ENCODE measurements at places on chromosomes 12 and 14.
A peak's percentile ranks its signal among the peaks of the same experiment; 100 is the strongest.

- no peak for DNase-seq
These were observed 19.1 kb downstream of the BBOF1 start for GRCh38 chr14:74038020-74038859.

DNA sequence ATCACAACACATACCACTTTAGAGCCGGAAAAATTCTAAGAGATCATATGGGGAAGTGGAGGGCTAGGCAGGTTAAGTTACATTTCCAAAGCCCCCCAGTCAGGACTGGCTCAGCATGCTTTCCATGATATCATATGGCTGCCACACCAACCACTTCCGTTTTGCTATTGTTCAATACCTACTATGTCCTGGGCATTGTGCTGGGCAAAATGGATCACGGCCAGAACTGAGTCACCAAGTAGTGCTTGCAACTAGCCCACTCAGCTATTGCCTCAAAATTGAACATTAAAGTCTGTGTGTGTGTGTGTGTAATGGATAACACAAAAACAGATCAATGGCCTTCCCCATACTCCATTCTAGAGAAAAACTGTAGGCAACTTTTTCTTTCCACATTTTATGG, 22.7 kb downstream of the WIF1 start:
- DNase-seq, result no peak

DNA sequence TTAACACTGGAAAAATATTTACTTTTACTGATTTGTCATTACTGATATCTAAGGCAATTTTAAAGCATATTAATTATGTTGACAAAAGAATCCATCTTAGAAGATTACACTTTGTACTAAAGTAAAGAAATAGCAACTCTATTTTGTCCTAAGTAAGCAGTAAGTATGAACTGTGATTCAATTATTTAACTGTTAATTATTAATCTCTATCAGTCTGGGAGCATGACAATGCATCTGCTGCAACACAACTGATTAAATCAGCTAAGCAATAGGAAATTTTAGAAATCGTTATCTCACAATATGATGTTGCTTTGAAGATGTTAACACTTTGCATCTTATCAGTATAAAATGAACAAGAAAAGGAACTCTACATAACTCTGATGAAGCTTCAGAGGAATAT, 172.3 kb downstream of the DPY19L2 start:
- no peak for DNase-seq

DNA sequence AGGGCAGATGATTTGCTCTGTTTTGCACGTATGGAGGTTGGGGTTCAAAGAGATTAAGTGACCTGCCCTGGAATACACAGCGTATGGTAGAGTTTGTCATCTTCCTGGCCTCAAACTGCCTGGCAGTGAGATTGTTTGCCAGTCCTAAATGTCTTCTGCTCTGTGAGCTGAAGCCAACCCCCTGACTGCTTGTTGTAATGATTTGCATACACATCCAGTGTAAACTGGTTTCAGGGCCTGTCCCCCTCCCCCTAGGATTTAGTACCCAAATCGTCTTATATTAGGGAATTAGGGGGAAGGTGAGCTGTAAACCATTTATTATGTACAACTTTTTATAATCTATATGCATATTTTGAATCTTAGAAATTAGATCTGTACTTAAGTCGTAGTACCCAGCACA, 38.4 kb downstream of the AKAP3 start:
- DNase-seq, result no peak

GRCh38 chr12:57096748-57097553, 8.0 kb downstream of the NAB2 start:
- no peak for DNase-seq

DNA sequence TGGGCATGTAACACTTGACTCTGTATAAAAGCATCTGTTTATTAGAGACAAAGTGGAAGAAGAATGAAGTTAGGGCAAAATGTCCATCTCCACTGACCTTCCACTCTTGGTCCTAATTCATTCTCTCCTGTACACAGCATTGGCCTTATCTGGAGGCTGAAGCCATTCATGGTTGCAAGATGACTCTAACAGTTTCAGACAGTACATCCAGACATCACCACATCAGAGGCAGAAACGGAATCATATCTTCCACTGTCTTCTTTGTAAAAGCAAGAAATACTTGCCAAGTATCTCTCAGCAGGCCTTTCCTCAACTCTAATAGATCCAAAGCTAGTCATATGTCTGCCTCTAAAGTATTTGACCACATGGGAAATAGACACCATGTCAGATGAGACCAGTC, 41.1 kb downstream of the PTHLH start:
- no peak for DNase-seq

DNA sequence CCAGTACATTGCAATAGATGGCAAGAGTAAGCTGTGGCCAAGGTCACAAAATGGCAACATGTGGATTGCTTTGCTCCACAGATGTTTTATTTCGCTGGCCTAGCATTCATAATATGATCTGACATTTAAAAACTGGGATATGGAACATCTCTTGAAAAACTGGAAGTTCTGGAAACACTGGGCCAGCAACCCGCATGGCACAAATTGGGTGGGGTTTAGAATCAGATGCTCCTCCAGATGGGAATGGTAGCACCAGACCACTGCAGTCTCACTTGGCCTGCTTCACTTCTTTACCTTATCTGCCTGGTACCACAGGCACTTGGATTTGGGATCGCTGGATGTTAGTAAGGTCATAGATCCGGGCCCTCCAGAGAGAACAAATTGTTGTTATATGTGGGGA, 10.1 kb downstream of the ZC2HC1C start:
- DNase-seq, result no peak

- DNase-seq, result peak; percentile 45
These were observed 103.9 kb upstream of the MYL2 start for GRCh38 chr12:111024205-111024801.

DNA sequence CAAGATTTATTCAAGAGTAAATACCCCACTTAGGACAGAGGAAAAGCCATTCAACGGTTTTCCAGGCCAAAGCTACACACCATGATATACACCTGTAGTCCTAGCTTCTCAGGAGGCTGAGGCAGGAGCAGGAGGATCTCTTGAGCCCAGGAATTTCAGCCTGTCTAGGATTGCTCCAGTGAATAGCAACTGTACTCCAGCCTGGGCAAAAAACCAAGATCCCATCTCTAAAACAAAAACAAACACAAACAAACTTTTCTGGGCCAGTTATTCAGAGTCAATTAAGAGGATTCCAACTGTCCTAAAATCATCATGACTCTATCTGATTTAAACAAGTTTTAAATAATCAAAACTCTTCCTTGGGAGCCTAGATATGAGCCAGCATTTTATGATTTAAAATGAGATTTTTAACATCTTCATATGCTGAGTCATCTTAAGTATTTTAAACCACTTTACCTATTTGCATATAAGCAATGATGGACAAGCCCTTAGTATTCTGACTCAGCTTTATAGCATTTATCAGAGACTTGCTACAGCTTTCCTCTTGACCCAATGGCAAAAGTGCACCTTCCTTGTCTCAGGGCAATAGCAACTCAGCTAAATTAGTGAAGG, 77.1 kb downstream of the KCNMB4 start:
- DNase-seq, result no peak

DNA sequence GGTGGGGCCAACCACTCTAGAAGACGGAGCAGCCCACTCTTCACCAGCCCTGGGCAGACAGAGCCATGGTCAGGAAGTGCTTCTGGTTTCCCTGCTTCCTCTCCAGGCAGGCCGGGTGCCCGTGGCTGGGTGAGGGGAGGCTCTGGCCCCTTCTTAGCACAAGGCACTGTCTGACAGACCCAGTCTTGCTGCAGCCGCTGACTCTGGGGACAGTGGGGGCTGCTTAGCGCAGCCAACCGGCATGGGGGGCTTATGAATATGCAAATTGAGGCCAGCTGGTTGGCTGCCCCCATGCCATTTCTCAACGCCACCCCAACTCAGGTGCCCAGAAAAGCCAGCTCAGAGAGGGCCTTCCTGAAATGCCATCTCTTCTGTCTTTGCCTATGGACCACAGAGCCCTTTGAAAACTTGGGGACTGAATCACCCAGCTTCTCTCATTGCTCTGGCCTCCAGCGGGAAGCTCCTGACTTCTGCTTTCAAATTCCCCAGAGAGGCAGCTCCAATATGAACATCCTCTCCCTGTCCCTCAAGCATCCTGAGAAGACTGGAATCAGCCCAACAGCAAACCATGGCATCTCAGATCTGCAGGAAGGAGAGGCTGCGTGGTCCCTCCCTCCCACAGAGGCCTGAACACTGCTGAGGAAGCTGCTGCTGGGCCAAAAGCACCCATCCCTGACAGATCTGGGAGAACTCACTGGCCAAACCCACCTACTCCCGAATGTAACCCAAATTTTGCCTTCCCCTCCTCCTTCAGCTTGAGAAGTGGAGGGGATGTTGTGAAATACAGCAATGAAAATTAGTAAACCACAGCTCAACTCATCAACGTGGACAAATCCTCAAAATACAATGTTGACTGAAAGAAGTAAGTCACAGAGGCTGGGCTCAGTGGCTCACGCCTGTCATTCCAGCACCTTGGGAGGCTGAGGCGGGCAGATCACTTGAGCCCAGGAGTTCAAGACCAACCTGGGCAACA, at the start of gene PROX2:
PROX2 (minus strand) TSS at position 205 of the 973 bp plus-strand sequence. CDS start 12,311 bp downstream, outside the sequence.
- no peak for DNase-seq

GRCh38 chr14:78614593-78614992, 444.4 kb downstream of the NRXN3 start:
- no peak for DNase-seq

- DNase-seq, result no peak
These were observed 21.7 kb downstream of the AICDA start for GRCh38 chr12:8590842-8591545.

DNA sequence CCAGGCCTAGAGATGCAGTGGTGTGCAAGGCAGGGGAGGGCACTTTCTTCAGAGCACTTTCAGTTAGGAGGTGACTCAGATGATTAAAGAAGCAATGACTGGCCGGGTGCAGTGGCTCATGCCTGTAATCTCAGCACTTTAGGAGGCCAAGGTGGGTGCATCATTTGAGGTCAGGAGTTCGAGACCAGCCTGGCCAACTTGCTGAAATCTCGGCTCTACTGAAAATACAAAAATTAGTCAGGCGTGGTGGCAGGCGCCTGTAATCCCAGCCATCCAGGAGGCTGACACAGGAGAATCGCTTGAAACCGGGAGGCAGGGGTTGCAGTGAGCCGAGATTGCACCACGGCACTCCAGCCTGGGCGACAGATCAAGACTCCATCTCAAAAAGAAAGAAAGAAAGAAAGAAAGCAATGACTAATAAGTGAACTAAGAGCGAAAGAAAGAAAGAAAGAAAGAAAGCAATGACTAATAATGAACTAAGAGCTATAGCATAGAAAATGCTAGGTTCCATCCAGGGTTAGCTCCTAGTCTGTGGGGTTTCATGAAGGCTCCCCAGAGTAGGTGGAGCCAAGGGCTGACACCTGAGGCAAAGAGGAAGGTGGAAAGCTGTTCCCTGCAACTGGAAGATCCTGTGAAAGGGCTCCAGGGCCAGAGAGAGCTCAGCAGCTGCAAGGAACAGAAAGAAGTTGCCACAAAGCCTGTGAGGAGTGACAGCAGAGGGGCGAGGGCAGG, 334.5 kb downstream of the CACNA1C start:
- peak; percentile 39 for DNase-seq

- DNase-seq, result peak; percentile 14
These were observed 42.5 kb downstream of the MARK3 start for GRCh38 chr14:103427485-103428443.

GRCh38 chr12:112066566-112066965, 42.0 kb downstream of the NAA25 start:
- no peak for DNase-seq

DNA sequence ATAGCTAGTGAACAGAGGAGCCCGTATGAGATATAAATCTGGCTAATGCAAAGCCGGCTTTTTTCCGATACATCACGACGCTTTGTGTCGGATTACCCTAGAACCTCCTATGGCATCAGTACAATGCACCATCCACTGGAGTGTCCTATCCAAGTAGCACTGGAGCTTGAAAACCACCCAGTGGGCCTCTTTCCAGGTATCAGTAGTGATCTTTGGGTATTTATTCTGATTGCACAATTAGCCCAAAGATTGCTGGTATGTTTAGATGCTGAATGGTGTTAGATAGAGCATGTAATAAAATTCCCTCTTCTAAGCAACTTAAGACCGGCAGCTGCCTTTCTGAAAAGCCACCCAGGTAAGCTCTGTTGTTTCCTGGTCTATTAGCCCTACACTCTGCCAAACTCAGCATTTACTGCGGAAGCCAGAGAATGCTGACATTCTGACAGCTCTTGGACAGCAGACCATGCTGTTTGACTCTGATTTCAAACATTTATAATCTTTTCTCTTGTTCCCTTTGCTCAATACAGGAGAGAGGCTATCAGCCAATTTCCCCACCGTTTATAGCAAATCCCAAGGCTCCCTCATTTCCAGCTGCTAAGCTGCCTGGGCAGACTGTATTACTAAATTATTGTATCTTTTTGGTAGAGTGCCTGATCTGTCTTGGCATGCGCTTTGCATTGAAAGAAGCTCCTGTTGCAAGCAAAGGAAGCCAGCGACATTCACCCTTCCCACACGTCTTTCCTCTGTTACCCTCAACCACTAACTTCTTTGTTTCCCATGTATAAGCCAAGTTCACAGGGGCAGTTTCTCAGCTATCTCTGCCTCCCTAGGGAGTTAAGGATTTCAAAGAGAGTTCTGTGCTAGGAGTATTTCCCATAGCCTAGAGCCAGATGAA, 388.3 kb upstream of the GARIN6 start:
- DNase-seq, result no peak

GRCh38 chr14:70822530-70823185, 13.3 kb upstream of the MAP3K9 start:
- DNase-seq, result no peak

DNA sequence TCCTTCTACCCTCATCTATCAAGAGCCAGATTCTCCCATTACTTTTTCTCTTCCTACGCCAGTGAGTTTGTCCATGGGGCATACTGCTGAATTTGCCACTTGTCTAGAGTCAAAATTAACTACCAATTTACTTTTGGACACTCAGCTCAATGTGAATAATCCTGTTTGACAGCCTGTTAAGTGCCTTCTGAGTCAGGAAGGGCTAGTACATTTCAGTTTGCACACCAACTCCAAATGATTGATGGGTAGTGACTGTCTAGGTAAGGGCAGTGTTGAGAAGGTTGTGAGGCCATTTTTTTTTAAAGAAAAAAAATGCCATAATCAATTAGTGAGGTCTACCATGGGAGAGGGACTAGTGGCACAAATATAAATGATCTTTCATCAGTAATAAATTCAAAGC, 21.8 kb upstream of the TRIM9 start:
- DNase-seq, result no peak

Data from stimulated activated CD4-positive, alpha-beta T cell treated with anti-CD3 and anti-CD28 coated beads, Interleukin-2, amount 100 ng/mL, for 48 hours (primary cell).